NCI-H1436 treated with DMSO at 0.1 percent for 48 hours (cell line): ENCODE measurements at places on chromosomes 5 and 9.

GRCh38 chr9:77460938-77461337 lies 187.2 kb downstream of the GNA14 start:
- DNase-seq: no peak

GRCh38 chr5:167509076-167509475 lies 782.4 kb upstream of the WWC1 start:
- DNase-seq: no peak

DNA sequence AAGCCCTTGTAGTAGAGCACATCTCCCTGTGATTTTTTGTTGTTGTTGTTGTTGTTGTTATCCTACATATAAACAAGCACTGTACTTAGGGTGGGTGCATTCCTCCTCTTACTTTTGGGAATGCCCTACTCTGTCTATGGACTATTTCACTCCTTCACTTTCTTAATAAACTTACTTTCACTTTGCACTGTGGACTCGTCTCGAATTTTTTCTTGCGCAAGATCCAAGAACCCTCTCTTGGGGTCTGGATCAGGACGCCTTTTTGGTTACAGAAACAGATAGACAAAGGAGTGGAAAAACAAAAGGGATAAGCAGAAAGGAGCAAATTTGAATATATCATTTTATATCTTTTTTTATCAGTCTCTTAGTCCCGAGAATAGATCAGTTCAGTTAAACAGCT lies 14.4 kb upstream of the PAIP1 start:
- DNase-seq: no peak

DNA sequence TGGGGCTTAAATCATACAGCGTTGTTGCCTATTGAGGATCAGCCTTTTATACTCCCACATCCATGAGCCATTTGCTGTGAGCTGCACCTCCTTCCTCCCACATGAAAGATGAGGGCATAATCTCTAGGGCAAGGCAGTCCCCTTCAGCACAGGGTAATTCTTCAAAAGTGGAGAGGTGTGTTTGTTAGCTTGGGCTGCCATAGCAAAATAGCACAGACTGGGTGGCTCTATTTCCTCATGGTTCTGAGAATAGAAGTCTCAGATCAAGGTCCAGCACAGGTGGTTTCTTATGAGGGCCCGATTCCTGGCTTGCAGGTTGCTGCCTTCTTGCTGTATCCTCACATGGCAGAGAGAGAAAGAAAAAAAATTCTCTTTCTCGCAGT lies 121.8 kb upstream of the SLC12A2 start:
- no peak for DNase-seq

DNA sequence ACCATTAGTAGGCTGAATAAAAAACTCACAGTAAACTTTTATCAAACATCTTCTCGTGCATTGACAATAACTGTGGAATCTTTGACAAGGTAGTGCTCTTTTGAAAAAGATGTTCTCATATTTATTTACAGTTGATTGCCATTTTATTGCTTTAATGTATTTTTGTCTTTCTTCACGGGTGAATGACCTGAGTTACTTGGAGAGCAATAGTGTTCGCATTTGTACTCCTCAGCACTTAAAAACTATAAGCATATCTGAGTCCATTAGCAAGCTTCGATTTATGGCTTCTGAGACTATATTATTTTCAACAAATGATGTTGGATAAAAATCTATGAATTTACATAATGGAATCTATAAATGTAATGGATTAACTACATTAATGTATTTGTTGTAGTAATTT lies 1012.3 kb downstream of the CDH9 start:
- no peak for DNase-seq

GRCh38 chr5:101662263-101662662 lies 633.8 kb downstream of the SLCO4C1 start:
- DNase-seq: no peak

DNA sequence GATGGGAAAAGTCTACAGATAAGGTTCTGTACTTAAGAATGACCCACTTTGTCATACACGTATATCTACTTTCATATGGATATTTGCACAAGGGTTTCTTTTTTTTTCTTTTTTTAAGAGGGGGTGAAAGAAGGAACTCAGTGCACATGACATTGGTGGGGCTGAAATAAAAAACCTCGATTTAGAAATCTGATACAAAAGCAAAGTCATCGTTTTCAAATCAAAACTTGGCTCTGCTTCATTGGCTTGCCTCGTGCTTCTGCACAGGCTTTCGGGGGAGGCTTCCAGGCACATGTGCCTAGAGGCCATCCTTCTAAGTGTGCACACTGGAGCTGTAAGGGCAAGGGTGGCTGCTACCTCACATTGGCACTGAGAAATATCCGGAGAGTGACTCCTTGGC lies 31.1 kb downstream of the PTTG1 start:
- no peak for DNase-seq

- no peak for DNase-seq
Measured at GRCh38 chr5:104016646-104017045, 454.1 kb upstream of the NUDT12 start.

DNA sequence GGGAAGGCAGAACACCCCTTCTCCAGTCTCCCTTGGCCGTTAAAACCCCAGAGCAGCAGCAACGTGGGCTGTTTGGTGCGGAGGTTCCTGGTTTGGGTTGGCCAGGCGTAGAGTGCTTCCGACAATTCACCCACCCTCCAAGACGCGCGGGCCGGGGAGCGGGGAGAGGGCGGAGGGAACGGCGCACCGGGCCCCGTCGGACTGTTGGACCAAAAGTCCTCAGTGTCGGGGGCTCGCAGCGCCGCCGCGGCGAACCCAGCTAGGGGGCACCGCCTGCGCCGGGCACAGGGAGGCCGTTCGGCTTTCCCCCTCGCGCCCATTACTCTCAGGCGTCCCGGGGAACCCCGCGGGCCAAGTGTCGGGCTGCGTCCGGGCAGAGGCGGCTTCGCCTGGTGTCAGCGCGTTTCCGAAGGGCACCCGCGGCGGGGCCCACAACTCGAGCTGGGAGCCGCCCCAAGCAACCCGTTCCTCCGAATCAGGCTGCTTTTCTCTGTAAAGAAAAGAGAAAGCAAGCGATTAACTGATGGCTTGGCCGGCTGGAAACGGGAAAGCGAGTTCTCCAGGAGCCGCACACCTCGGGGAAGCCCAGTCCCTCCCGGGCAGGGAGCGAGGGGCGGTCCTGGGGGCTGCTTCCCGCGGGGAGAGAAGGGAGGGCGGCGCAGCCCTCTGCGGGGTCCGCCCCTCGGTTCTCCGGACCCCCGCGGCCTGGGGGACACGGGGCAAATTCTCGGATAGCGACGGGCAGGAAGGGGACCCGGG lies 145.5 kb downstream of the ERCC6L2 start:
- no peak for DNase-seq

DNA sequence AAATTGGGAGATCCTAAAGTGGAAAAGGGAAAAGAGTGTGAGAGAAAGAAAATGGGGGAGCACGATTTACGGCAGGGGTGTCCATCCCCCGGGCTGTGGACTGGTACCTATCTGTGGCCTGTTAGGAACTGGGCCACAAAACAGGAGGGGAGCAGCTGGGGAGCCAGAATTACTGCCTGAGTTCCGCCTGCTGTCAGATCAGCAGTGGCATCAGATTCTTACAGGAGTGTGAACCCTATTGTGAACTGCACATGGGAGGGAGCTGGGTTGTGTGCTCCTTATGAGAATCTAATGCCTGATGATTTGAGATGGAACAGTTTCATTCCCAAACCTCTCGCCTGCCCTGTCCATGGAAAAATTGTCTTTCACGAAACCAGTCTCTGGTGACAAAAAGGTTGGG lies 108.3 kb upstream of the ADAMTSL1 start:
- DNase-seq: no peak

DNA sequence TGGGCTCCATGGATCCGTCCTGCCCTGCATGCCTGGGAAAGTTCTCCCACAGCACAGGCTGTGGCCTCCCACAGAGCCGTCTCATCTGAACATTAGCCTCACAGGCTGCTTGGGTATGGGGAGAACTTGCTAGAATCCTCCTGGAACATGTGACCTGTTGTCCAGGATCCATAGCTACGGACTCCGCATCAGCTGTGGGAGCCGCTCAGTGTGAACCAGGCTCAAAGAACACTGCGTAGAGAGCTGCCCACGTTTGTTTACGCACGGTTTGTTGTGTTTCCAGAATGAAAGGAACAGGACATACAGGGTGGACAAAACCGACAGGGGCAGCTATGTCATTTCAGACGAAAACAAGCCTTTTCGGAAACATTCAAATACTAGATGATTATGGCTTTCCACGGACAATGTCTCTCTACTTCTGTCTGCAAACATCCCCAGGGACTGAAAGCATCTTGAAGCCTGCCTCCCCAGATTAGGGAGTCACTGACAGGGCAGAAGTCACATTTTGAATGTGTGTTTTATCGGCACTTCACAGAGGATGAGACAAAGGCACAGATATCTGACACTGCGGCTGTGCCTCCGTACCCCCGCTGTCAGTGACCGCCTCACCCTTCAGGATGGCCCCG lies 390.3 kb downstream of the GADD45G start:
- no peak for DNase-seq

DNA sequence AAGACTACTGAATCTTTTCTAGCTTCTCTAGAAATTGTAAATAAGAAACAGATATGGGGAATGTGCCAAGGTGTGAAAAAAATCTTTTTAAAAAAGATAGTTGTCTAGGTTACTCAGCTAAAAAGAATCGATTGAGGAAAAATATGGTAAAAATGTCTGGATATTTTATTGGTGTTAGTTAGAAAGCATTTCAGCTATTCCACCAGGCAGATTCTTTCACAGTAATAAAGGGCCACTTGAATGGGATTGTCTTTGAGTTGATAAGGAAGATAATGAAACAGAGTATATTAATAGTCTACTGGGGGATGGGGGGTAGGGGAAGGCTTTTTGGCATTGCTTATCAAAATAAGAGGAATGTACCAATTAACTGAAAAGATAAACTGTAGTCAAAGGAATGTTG lies 51.9 kb downstream of the SLIT3 start:
- no peak for DNase-seq

DNA sequence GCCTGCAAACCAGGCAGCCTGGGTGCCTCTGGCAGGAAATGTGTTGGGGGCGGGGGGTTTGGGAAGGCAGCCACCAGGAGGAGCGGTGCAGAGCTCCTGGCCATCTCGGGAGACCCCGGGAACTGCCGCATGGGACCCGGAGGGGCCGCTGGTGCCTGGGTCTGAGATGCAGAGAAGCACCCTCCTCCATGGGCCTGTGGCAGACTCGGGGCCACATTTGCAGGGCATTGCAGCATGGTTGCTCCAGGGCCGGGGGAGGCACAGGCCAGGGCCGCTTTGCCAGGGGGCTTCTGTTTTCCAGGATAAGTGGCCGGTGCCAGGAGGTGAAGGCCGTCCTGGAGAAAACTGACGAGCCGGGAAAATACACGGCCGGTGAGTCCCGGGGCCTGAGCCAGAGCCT lies 1.7 kb downstream of the LCN1 start:
- DNase-seq: no peak

GRCh38 chr9:107242073-107243030 lies 40.7 kb upstream of the RAD23B start:
- DNase-seq: no peak

GRCh38 chr5:79255786-79256557 lies 20.0 kb downstream of the JMY start:
- no peak for DNase-seq

DNA sequence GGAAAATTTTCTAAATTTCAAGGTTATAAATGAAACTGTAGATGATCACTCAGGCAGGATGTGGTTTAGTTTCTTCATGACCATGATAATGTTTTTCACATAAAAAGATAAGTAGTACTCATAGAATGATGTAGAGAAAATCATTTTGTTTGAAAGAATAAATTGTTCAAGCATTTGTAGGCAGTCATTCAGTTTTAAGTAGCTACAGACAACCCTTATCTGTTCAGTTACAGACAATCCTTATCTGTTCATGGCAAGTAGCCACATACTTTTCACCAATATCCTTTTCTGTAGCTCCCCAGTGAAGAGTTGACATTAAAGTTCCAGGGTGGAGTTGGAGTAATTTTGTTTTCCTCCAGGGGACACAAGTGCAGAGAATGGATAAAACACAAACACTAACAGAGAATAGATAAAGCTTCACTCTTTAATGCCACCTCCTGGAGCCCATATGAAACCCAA lies 278.1 kb upstream of the TNC start:
- no peak for DNase-seq

GRCh38 chr5:134758176-134758503 lies 439 bp upstream of the DDX46 start:
- no peak for DNase-seq

DNA sequence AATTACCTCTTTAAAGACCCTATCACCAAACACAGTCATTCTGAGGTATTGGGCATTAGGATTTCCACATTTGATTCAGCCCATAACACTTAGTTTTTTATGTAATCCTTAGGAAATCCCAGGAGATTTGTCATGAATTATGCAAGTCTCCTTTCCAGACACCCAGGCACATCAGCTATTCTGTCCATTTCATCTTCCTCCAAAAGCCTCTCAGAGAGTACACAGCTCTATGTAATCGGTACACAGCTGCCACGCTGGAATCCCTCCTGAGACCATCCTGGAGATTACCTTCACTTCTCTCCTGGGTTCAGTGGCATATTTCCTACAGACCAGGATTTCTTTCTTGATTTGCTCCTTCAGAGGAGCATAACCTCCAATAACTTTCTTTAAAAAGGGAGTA lies 2309.8 kb upstream of the WWC1 start:
- no peak for DNase-seq

DNA sequence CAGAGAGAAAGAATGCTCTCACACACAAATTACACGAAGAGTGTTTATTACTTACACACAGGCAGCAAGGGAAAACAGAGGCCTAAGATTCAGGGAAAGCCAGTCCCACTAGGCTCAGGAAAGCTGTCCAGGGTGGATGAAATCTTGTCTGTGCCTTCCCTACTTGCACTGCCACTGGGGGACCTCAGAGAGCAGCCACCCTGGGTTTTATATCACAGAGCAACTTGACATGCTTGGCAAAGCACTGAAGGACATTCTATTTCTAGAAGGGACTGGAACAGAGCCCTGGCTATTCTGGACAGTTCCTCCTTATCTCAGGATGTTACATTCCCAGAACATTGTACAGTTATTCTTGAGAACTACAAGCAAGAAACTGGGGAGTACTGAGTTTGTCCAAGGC lies 7.5 kb upstream of the PRSS3 start:
- no peak for DNase-seq

GRCh38 chr9:33851301-33851700 lies 34.3 kb downstream of the UBE2R2 start:
- DNase-seq: no peak

GRCh38 chr5:169788168-169788567 lies 151.1 kb downstream of the DOCK2 start:
- DNase-seq: no peak

DNA sequence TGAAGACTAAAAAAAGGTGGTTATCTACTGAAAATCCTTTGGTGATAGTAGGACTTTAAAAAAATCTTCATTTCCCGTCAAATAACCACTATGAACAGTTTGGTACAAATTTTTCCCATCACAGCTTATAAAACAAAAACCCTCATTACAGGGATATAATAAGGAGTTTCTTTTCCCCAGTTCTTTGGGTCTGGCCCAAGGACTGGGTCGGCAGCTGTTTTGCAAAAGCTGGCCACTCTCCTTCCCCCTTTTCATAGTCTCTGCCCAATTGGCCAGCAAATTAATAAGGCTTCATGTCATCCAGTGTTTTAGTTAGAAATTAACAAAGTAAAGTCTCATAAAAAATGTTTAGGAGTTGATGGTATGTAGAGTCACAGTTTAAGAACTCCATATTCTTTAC lies 47.0 kb upstream of the PDE8B start:
- no peak for DNase-seq
